ENCODE measurements at places on chromosomes 7 and 10.

GRCh38 chr10:124105045-124105444 is 11.6 kb upstream of the CHST15 start:
- no peak for DNase-seq

DNA sequence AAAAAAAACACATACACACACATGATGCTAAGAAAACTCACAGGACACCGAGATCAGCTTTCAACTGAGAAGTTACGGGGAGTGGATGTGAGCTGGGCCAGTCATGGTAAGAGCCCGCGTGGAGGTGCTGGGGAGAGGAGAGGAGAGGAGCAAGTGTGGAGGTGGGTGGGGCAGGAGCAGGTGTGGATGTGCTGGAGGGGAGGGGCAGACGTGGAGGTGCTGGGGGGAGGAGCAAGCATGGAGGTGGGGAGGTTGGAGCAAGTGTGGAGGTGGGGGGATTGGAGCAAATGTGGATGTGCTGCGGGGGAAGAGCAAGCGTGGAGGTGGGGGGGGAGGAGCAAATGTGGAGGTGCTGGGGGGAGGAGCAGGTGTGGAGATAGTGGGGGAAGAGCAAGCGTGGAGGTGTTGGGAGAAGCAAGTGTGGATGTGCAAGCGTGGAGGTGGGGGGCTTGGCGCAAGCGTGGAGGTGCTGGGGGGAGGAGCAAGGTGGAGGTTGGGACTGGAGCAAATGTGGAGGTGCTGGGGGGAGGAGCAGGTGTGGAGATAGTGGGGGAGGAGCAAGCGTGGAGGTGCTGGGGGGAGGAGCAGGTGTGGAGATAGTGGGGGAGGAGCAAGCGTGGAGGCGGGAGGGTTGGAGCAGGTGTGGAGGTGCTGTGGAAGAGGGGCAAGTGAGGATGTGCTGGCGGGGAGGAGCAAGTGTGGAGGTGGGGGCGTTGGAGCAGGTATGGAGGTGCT is 24.5 kb upstream of the NCAPG2 start:
- DNase-seq, result no peak

DNA sequence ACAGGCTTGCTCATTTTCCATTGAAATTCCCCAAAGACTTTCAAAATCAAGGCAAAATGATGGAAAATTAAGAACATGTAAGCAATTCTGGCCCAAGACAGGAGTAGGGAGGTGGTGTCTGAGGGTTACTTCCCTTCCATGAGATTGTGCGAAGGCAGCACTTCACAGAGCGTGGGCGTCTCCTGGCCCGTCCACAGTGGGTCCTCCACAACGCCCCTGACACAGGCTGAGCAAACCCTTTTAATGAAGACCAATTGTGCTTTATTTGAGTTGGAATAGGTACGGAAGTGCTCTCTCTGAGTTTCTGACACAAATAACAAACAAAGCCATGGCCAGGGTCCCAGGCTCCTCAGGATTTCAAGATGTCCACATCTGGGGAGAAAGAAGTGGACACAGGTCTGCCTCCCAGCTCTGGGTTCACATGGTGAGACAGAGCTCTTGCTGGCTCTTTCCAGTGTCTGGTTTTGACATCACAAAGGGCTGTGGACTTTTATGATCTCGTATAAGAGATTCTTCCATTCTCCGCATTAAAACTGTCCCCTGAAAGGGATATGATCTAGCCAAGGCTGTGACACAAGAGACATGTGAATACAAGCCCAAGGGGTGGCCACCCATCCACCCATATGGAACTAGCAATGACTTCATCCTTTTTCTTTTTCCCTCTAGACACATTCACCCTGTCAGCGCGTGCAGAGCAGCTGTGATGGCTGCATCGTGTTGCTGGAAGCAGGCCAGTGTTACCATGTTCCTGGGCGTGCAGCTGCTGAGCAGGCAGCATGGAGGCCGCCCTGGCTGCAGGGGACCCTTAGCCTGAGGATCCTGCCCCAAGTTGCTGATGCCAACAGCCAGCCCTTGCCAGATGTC is 145.6 kb downstream of the ADAM12 start:
- no peak for DNase-seq

- DNase-seq, result no peak
Measured at GRCh38 chr10:24938076-24938475, 14.3 kb downstream of the PRTFDC1 start.

DNA sequence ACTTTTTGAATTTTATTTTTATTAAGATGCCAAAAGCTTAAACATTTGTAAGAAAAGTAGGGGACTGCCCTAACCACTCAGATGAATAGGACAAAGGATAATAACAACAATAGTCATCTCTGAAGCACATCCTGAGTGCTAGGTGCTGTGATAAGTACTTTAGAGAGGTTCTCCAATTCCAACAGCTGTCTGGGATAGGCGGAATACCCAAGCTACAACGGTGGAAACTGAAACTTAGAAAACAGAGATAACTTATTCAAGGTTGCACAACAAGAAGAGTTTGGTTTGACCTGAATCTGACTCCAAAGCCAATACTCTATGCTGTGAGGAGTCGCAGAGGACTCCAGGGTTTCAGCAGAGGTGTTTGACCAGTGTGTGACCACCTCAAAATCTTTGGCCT is 2.0 kb downstream of the RTKN2 start:
- no peak for DNase-seq

GRCh38 chr7:34153656-34154270 is 248.4 kb downstream of the BMPER start:
- DNase-seq, result no peak
